ENCODE measurements at places on chromosomes 3 and 15.

- no peak for DNase-seq
Measured at GRCh38 chr3:141740349-141740748, 2.3 kb downstream of the RNF7 start.

DNA sequence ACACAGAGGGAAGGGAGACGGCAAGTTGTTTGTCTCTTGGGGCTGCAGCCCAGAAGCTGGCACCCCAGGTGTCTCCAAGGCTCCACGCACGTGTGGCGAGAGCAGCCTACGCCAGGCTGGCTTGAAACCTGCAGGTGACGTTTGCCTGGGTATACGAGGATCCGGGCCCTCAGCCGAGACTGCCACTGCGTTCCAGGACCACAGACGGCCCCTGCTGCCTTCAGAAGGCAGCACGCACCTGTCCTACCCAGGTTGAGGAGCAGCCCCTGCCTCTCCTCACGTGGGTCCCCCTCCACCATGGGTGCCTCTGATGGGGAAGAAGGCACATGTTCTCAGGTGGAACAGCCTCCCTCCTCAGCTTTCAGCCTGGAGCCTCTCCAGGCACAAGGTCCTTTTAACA is 75.3 kb upstream of the PRR20G start:
- DNase-seq = no peak

DNA sequence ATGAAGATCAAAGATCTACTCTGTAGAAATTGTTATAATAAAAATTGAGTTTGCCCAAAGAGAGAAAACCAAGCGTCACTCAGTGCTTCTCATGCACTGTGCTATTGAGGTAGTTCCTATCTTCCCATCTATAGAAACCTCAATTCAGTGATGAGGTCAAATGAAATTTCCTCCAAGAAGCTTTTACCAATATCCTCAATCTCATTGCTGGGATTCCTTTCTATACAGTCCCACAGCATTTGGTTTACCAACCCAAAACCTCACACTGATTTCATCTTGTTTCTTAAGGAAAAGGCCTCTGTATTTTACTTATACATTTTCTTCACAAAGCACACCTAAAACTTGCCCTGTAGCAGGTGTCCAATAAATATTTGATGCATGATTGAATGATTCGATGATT is 147.2 kb downstream of the ALCAM start:
- no peak for DNase-seq

DNA sequence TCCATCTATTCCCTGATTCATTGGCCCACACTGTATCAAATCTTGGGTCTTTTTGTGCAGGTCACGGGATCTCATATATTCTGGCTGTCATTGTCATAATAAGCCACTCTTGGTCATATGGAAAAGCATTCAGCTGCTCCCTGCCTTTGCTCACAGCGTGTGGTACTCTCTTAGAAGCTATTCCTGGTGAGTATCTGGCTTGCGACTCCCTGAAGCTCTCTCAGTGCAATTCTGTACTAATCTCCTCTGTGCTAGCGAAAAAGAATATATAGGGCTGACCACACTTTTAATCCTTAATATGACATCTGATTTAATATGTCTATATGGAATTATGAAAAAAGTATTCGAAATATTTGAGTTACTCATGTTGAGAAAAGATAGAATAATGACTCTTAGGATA is 440.8 kb upstream of the GBE1 start:
- DNase-seq = no peak

DNA sequence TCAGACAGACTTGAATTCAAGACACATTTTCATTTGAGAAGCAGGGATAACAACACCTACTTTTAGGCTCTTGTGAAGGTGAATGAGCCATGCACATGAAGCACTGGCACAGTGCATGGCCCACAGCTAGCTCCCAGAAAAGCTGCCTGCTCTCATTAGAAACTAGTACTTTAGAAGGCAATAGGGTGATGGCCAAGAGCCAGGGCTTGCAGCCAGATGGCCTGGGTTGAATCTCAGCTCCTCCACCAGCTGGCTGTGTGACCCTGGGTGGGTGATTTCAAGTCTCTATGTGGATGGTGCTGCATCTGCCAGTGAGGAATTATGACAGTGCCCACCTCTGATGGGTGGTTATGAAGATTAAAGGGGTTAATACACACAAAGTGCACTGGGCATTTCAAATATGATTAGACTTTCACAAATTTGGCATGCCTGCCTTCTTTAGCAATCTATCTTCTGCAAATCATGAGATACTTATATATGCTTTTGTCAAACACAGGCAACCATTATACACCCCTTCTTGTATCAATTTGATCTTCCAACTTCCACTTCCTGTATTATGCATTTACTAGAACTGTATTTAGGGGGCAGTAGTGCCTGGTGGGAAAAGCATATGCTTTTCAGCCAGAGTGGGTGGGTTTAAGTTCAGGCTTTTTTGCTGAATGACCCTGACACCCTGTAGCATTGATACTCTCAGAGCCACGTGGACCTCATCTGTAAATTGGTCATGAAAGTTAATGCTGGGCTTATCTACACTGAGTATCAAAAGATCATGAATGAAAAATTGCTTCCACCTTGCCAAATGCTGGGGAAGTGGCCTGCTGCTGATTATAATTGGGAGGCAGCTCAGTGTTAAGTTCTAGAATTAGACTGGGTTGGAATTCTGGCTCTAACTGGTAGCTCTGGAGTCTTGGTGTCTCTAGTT is 34.7 kb upstream of the RBP1 start:
- DNase-seq = no peak

- no peak for DNase-seq
Measured at GRCh38 chr3:23798456-23798855, 7.3 kb upstream of the UBE2E1 start.

DNA sequence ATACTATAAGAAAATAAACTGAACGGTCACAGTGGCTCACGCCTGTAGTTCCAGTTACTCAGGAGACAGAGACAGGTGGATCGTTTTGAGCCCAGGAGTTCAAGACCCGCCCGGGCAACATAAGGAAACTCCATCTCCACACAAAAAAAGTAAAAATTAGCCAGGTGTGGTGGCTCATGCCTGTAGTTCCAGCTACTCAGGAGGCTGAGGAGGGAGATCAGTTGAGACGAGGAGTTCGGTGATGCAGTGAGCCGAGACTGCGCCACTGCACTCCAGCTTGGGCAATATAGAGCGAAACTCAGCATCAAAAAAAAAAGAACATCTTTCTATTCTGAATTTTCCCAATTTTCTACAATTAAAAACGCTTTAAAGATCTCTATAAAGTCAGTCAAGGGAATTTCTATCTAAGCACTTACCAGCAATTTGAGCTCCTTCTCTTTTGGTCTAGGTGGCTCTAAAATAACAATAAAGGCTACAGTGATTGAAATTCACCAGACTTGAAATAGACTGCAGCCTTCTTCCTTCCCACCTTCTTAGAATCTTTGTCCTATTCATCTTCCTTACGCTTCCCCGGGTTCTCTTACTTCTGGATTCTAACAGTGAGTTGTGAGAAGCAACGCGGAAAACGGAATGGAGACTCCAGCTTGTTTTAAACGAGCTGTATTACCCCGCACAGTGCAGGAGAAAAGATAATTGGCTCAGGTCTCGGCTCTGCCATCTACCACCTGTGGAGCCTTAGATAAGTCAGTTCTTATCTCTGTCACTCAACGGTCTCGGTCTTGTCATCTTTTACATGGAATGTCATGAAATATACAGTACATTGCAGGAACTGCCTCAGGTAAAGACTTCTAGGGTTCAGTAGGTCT is 812 bp upstream of the SEC62 start:
- DNase-seq = no peak

DNA sequence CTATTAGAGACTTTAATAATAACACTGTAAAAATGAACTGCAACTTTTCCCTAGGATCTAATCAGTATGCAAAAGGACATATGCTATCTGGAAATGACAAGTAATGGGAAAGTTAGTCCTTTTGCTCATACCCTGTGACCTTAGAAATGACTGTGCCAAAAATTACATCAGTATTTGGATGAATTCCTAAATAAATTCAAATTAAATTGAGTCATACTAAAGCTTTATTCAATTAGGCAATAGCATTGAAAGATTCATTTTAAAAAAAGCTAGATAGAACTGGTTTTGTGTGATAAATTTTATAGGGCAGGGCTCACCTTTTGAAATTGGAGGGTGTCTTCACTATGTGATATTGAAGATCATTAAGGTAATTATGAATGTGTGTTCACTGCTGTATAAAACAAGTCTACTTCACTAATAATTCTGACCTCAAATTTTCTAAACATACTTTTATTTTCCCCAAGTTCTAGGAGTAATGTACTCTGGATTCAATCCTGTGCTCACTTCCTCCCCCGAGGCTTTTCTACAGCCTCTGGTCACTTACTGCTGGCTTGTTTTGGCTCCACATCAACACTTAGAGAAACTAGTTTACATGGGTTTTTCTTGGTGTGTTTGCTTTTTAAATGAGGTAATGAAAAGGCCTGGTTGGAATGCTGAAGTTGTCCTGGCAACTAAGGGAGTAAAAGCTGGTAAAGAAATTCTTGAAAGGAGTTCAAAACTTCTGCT is 44.4 kb upstream of the SPTSSB start:
- DNase-seq = no peak

GRCh38 chr3:158121295-158121694 is 11.4 kb downstream of the RSRC1 start:
- DNase-seq = no peak

DNA sequence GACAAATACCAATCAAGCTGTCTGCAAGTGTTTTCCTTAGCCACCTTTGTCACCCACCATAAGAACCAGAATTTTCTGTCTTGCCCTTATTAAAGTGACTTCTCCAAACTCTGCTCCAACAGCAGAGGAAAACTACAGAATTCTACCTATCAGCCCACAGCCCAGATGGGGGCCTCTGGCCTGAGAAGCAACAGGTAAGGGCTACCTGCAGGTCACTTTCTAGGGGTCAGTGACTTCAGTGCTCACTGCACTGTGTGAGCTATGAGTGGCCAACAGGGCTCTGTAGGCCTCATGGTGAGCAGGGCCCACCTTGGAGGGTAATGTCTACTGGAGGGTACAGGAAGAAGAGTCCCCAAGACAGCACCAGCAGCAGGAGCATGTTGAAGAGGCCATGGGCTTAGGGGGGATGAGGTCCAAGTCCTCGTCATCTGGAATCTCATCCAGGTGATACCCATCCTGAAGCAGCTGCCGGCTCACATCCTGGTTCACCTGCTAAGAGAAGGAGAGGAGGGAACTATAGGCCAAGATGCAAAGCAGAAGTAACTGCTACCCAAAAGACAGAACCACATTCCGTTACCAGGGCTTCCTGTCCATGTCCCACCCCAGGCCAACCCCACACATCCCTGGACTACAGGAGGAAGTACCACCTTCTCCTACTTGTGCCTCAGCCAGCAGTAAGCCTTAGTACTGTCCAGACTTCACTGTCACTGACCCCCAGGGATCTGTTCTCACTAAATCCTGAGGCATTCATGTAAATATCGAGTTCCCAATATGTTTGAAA is 4.2 kb downstream of the FAM219B start:
- DNase-seq = no peak

DNA sequence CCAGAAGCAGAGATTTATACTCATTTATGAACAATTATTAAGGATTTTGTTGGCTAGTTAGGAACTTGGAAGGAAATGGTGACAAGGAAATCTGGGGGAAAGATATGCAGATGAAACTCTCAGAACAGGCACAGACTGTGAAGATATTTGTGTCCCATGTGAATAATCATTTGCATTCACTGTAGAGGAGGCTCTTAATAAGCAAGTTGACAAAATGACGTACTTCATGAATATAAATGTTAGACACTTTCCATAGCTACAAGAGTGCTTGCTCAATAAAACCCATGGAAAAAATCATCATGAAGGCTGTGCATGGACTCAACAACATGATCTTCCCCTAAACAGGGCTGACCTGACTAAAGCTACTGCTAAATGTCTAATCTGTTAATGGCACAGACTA is 59.7 kb downstream of the MAP4 start:
- no peak for DNase-seq

- DNase-seq = no peak
Measured at GRCh38 chr15:70491201-70491621, 272.1 kb downstream of the UACA start.

DNA sequence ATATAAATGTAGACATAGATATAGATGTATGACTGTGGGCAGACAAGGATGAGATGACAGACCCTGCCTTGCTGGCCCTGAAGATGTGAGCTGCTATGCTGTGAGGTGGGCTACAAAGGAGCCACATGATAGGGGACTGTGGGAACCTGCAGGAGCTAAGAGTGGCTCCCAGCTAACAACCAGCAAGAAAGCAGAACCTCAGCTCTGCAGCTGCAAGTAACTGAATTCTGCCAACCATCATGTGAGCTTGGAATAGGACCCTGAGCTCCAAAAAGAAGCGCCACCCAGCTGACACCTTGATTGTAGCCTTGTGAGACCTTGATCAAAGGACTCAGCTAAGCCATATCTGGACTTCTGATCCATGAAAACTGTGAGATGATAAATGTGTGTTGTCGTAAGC is 123.3 kb upstream of the GRM7 start:
- DNase-seq = no peak

GRCh38 chr3:194298331-194299227 is 52.5 kb downstream of the CPN2 start:
- no peak for DNase-seq

DNA sequence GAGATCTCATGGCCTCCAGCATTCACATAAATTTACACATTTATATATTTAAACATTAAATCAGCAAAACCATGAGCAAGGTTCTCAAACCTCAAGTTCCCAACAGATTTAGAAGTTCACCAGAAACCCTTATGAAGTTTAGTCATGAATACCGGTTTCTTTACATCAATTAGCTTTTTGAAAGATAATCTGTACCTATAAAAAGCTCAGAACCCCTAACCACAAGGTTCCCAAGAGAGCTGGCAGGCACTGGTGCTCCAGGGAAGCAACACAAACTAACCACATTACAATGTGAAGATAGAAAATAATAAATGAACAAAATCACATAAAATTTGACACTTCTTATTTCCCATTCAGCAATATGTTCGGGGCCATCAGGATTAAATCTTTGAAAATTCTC is 150.9 kb downstream of the FBN1 start:
- DNase-seq = no peak

DNA sequence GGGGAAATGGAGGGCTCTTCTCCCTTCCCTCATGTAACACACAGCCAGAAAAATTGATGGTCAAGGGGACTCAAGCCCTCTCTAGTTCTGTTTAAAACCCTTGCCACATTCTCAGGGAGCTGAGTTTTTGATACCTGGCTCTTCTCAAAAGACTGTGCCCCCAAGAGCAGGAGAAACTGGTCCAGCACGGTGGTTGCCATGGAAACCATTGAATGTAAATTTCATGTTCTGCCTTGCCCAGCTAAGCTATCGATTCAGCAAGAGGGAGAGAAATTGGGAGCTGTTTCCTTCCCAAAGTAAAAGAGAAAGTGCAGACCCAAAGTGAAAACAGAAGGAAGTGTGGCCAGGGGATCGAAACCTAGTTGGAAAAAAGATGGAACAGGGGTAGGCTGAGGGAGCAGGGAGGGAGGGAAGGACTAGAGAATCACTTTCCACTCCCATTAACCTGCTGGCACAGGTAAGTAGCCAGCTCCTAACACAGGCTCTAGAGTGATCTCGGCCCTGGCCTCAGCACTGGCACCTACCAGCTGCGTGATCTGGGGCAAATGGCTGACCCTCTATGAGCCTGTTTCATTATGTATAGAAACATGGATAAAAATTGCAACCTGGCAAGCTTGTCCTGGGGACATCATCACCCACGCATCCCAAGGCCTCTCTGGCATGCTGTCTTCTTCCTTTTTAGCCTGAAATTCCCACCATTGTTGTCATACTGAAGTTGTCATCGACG is 140.9 kb downstream of the TPRA1 start:
- DNase-seq = no peak

Measured in CD4-positive, alpha-beta T cell treated with Interleukin-2 at 100 ng/mL for 4 hours (primary cell).